Muscle of arm (tissue), 14 donors: ENCODE measurements at places on chromosomes 2 and 18.

DNA sequence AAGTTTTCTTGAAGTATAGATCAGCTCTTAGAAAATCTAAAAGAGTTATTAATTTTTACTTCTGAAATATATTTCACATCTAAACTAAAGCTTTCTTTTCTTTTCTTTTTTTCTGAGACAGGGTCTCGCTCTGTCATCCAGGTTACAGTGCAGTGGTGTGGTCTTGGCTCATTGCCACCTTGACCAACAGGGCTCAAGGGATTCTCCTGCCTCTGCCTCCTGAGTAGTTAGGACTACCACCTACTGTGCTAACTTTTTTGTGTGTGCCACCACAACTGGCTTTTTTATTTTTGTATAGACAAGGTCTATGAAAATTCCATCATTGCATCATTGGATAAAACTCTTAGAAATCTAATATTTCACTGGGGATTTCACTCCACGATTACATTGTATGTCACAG lies 10.0 kb upstream of the ALPG start:
- DNase-seq: no peak

- no peak for DNase-seq
These were observed 33.6 kb downstream of the MROH2A start for GRCh38 chr2:233811732-233812131.

DNA sequence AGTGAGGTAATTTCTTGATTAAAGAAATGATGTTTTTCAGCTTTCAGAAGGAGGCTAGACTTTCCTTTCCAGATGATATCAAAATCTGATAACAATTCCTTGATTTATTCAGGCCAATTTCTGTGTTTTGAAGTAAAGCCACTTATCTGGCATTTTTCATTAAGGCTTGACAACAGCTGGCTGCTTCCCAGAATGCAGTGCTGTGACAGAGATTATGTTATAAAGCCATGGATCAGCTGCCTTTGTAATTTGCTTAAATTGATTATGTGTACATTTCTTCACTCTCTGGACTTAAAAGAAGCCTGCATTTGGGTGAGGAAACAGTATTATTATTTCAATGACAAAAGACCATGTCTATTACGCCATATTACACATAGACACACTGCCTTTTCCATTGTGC lies 136.0 kb downstream of the PLCL1 start:
- no peak for DNase-seq

GRCh38 chr2:48320742-48321141 lies 209.2 kb upstream of the STON1 start:
- no peak for DNase-seq
